Activated T-helper 1 cell treated with anti-CD3 and anti-CD28 coated beads, Interleukin-12 subunit alpha, Interleukin-12 subunit beta, Interleukin-2, Interleukin-4 antibody, amounts not matched to agents 30 ng/mL and 10 ng/mL and 1 ng/mL, durations not matched to agents 14 hours and 24 hours and 36 hours (primary cell): ENCODE measurements at places on chromosomes 13 and 19.

DNA sequence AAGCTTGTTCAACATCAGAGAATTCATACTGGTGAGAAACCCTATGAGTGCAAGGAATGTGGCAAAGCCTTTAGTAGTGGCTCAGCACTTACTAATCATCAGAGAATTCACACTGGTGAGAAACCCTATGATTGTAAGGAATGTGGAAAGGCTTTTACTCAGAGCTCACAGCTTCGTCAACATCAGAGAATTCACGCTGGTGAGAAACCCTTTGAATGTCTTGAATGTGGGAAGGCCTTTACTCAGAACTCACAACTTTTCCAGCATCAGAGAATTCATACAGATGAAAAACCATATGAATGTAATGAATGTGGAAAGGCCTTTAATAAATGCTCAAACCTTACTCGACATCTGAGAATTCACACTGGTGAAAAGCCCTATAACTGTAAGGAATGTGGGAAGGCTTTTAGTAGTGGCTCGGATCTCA, 25.2 kb downstream of the ZNF383 start:
- no peak for DNase-seq

- no peak for DNase-seq
Observed at GRCh38 chr13:49821216-49822009, 28.9 kb upstream of the KPNA3 start.

DNA sequence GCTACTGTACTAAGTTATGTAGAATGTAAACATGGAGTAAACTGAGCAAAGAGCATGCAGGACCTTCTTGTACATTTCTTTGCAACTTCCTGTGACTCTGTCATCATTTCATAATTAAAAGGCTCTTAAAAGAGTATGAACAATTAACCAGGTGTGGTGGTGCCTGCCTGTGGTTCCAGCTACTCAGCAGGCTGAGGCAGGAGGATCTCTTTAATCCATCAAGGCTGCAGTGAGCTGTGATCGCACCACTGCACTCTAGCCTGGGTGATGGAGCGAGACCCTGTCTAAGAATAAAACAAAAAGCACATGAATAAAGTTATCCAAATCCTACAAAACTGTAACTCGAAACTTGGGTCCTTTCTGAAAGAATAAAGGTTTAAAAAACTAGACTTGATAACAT, 5.8 kb upstream of the SPACA7 start:
- DNase-seq, result no peak

DNA sequence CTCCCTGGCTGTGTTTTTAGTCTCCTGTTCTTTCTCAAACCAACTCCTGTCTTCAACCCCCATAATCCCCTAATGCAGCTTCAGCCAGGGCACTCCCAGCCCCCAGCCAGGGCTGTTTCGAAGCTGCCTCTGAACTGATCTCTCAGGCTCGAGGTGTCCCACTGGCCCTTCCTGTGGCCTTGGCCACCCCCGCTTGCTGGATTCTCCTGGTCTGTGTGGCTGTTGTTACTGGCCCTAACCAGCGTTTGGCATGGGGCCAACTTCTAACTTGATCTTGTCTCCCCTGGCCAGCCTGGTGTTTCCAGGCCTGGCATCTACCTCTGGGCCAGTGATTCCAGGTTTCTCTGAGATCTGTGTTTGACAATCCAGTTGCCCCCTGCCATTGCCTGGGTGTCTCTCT, 11.0 kb downstream of the XAB2 start:
- no peak for DNase-seq

DNA sequence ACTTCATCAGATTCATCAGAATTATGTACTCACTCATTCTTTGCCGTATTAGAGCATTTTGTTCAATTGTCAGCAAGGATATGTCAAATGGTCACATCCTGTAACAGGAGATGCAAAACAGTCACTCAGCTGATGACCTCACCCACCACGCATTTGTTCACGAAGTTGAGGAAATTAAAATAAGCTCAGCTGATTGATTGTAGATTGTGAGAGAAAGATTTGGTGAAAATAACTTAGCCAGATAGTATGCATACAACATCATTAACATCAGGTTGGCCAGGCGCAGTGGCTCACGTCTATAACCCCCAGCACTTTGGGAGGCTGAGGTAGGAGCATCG, 22.6 kb upstream of the CDC16 start:
- no peak for DNase-seq

GRCh38 chr13:59635589-59635988, 528.1 kb downstream of the DIAPH3 start:
- no peak for DNase-seq

DNA sequence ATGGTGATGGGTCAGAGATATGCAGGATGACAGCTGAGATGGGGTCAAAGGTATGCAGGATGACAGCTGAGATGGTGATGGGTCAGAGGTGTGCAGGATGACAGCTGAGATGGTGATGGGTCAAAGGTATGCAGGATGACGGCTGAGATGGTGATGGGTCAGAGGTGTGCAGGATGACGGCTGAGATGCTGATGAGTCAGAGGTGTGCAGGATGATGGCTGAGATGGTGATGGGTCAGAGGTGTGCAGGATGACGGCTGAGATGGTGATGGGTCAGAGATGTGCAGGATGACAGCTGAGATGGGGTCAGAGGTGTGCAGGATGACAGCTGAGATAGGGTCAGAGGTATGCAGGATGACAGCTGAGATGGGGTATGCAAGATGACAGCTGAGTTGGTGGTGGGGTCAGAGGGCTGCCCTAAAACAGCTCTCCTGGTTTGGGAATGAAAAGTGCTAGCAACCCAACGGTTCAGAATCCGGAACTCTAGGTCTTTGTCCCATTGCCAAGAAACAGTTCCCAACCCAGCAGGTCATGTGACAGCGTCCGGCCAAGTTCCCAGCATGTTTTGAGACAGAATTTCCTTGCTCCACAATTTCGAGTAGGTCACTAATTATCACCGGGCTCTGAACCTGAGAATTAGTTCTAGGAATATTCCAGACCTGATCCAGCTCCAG, 3.2 kb downstream of the SELENOW start:
- no peak for DNase-seq

DNA sequence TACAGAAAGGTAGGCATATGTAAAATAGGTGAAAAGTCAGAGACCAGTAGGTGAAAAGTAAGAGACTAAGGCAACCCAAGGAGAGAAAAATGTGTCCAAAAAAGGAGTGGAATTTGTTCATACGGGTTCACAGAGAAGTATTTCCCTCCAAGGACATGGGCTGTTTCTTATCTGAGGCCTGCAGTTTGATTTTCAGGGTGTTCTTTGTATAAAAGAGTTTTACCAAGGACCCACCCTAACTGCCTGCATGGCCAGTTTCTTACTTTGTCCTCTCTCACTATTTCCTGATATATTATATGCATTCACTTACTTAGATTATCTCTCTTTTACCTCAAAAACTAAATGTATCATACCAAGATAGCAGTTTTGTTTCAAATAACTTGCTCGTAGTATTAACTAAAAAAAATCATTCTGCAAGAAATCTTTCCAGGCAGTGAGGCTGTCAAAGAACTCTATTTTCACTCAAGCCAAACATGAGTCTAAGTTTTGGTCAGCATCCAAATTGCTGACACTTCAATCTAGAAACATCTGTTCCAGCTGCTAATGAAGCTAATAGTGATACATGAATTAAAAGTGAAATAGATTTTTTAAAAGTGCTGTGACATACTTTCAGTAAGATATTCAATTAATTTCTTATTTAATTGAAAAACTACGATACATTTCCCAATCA, 141.4 kb upstream of the SGCG start:
- DNase-seq, result no peak

GRCh38 chr13:34833562-34834182, 108.4 kb upstream of the NBEA start:
- no peak for DNase-seq

DNA sequence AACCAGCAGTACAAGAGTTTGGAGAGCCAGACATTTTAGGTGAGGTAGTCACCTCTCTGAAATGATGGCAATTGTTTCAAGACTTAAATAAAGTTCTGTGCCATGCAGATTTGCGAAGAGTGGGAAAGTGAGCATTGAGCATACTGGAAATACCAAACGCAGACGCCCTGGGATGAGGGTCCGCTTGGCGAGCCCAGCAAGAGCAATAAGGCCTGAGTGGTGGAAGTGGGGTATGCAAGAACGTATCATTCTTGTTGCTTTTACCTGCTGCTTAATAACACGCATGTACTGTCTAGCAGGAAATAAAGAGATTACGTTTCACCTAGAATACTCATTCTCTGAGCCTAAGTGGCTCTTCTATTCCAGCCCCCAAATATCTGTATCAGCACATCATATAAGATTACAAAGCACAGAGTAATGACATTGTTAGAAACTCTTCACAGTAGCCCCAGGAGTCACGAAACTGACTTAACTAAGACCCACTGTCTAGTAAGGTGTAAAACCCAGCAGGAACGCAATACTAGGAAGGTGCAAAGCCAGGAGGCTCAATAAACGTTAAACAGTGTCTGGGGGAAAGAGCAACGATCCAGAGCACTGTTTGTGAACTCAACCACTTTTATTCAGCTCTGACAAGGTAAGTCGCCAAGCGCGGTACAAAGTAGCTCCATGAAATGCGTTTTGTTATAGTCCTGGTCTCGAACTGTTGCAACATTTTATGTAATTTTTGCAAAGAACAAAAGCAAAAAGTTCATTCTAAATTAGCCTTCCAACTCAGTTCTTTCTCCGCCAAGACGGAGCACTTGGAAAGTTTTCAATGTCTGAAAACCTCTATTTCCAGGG, 1.2 kb downstream of the RCBTB2 start:
- no peak for DNase-seq

DNA sequence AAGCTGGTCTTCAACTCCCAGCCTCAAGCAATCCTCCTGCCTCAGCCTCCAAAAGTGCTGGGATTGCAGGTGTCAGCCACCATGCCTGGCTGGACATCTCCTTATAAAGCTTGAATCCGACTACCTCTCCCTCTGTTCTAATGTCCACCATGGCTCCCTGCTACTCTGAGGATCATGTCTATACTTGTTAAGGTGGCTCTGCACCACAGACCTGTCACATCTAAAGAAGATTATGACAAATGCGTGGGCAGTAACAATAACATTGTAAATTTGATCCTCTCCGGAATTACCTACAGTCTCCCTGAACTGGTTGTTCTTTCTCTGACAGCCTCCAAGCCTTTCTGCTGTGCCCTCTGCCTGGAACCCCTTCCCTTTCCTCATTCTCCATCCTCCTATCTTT, 1.8 kb downstream of the NXNL1 start:
- DNase-seq, result no peak

- DNase-seq, result no peak
Observed at GRCh38 chr13:51683597-51683996, 99.3 kb downstream of the WDFY2 start.

DNA sequence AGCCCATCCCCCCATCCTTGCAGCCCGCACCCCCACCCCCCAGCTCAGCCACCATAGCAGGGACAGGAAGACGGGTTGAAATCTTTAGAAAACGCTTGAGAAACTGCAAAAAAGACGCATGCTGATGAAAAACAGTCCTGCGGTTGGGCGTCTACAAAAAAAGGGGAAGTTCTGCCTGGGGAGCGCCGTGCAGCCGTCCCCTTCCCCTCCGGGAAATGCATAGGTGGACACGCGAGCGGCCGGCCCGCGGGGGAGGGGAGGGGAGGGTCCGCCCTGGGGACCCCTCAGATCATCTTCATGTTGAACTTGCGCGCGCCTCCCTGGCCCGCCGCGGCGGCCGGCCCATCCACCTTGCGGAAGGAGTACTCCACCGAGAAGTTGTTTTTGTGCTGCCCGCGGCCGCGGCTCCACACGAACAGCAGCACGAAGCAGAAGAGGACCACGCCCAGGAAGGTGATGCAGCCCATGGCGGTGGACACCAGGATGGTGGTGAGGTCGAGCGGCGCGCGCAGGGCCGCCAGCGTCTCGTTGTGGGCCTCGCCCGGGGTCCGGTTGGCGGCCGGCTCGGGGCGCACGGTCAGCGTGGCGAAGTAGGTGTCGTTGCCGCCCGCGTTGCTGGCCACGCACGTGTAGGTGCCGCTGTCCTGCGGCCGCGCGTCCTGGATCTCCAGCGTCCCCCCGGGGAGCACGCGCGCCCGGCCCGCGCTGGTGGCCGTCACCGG, 7.9 kb upstream of the PEAK3 start:
- DNase-seq, result peak; percentile 68
